ENCODE measurements at places on chromosomes 2 and 18.

- peaks cover 10% of the 10 kb centered on the region for H3K36me3 ChIP-seq
- peaks cover 3% of the 10 kb centered on the region for H3K4me1 ChIP-seq
- no peaks in the 10 kb centered on the region for H3K27me3 ChIP-seq
These were observed 15.6 kb upstream of the CEP68 start for GRCh38 chr2:65040400-65041261.

DNA sequence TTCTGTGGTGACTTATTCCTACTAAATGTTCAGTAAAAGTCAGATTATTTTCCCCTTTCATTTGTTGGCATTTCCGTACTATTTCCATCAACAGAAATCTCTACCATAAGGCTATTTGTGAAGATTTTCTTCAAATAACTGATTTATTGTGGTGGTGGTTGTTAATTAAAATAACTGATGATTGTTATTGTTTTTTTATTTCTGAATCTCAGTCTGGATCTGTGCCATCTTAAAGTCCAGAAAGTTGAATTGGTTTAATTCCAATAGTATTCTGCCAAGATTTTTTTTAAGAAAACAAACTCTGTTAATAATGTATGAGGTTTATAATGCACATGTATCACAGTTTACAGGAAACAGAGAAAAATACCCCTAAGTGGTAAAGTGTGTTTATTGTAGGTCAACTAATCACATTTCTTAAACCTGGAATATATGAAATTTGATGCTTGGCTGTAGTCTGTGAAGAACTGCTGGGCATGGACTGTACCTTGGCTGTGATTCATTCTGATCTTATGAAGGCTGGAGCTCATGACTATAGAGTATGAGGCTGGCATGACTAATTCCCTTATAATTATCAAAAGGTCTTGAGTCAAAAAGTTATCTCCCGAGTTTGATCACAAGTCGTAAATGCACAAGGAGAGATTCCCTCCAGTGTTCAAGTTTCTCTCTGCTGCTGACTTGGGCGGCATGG lies 134.2 kb upstream of the RND3 start:
- no peaks in the 10 kb centered on the region for H3K36me3 ChIP-seq
- H3K27ac ChIP-seq = no peak overlapping the region
- DNase-seq = no peak

GRCh38 chr18:68435581-68435980 lies 279.3 kb downstream of the TMX3 start:
- no peak for DNase-seq
- H3K27ac ChIP-seq = no peak overlapping the region
- no peaks in the 10 kb centered on the region for H3K27me3 ChIP-seq

- no peak for DNase-seq
- no peaks in the 10 kb centered on the region for H3K27me3 ChIP-seq
- H3K4me1 ChIP-seq = no peaks in the 10 kb centered on the region
- no peak overlapping the region for H3K4me3 ChIP-seq
These were observed 94.0 kb upstream of the SOX11 start for GRCh38 chr2:5598156-5598555.

GRCh38 chr2:211879323-211879722 lies 659.3 kb downstream of the ERBB4 start:
- no peak overlapping the region for H3K4me3 ChIP-seq
- no peaks in the 10 kb centered on the region for H3K27me3 ChIP-seq
- DNase-seq = no peak
- no peaks in the 10 kb centered on the region for H3K4me1 ChIP-seq
- H3K36me3 ChIP-seq = no peaks in the 10 kb centered on the region
- no peak overlapping the region for H3K27ac ChIP-seq

DNA sequence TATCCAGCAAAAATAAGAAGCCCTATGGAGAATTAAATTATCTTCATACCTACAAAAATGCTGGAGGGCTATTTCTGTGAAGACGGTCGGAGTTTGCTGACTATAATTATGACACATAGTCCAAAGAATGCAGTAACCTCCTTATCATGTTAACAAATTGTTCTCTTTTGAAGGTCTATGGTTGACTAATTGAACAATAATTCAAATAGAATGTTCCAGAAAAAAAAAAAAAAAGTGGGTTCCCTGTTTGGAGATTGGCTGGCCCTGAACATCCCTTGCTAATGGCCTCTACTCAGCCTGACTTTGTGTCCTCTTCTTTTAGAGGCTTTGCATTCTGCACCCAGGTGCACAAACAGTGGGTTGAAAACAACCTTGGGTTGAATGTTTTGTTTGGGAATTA lies 82.8 kb upstream of the CCBE1 start:
- peaks cover 10% of the 10 kb centered on the region for H3K27me3 ChIP-seq
- H3K4me3 ChIP-seq = no peak overlapping the region
- no peaks in the 10 kb centered on the region for H3K4me1 ChIP-seq
- DNase-seq = no peak

GRCh38 chr2:121697108-121697631 lies 39.5 kb downstream of the NIFK start:
- no peaks in the 10 kb centered on the region for H3K27me3 ChIP-seq
- H3K4me3 ChIP-seq = no peak overlapping the region

GRCh38 chr2:238939521-238940403 lies 91.9 kb downstream of the TWIST2 start:
- no peak overlapping the region for H3K27ac ChIP-seq
- no peaks in the 10 kb centered on the region for H3K36me3 ChIP-seq
- no peak for DNase-seq

GRCh38 chr2:231411831-231412617 lies 16.5 kb downstream of the B3GNT7 start:
- peaks cover 1% of the 10 kb centered on the region for H3K4me1 ChIP-seq
- H3K36me3 ChIP-seq = no peaks in the 10 kb centered on the region
- peak; percentile 58 for DNase-seq

DNA sequence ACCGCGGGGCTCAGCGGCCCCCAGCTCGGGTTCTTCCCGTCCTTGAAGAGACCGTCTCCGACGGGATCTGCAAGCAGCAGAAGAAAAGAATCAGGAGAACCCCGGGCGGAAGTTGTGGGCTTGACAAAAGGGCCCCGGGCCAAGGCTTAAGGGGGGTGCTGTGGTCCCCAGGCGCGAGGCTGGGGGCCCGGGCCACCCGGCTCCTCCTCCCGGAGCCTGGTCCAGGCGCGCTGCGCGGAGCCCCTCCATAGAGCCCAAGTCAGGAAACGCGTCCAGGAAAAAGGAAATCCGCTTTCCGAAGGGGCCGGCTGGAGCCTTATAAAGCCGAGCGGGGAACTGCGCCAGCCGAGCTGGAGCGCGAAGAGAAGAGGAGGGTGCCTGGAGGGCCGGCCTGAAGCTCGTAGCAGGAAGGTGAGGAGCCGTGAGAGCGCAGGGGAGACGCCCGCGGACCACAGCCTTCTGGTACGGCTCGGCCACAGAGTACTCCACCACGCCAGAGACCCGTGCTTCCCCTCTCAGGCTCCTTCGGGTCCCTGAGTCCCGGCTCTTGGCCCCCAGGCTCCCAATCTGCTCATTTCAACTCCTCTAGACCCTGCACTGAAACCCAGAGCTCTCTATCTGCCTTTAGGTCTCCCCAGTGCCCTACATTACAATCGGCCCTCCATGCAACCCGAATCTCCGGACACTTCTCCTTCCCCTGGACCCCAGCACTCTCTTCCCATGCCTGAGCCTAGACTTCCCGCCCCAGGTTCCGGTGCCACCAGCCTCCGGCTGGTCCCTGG lies 554 bp downstream of the FEV start:
- H3K27ac ChIP-seq = peak overlapping the region; percentile 17
- H3K4me1 ChIP-seq = peaks cover 24% of the 10 kb centered on the region
- no peak for DNase-seq
- peak overlapping the region; percentile 17 for H3K4me3 ChIP-seq
- peaks cover 8% of the 10 kb centered on the region for H3K36me3 ChIP-seq

- DNase-seq = no peak
- no peak overlapping the region for H3K4me3 ChIP-seq
- H3K27me3 ChIP-seq = no peaks in the 10 kb centered on the region
- no peaks in the 10 kb centered on the region for H3K4me1 ChIP-seq
These were observed 91.8 kb downstream of the ARHGAP28 start for GRCh38 chr18:6821356-6821755.

DNA sequence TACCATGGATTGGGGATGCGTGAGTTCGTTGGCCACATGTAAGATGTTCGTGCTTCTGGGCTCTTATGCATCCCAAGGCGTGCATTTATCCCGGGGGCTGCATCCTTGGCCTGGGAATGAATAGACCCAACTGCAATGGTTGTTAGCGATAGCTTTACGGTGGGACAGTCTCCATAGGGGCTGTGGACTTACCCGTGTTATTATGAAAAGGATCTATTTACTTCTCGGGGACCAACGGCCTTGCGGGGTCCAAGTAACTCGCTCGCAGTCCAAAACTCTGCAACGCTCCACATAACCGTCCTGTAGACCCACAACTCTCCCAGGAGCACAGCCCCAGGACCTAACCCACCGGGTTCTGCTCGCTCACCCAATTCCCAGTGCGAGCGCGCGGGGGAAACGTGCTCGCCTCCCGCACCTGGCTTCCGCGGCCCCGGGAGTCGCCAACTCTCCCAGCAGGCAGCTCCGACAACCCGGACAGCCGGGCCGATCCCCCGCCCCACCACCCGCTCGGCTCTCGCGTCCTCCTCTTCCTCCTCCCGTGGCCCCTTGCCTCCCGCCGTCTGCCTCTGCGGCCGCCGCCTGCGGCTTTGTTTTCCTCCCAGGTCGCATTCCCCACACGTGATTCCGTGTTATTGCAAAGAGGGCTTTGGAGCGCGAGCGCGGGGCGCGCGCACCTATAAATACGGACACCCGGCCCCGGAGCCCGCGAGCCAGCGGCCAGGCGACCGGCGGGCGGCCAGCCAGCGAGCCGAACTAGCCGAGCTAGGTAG lies at the start of gene CABLES1:
CABLES1 (plus strand) TSS at position 706 of the 770 bp plus-strand sequence. CDS start 278 bp downstream, outside the sequence.
- no peaks in the 10 kb centered on the region for H3K36me3 ChIP-seq
- no peak for DNase-seq
- H3K4me3 ChIP-seq = peak within 1 kb of the TSS; percentile 75
- H3K4me1 ChIP-seq = peaks cover 15% of the 10 kb centered on the region
- H3K27me3 ChIP-seq = peaks cover 60% of the 10 kb centered on the region
- no peak within 1 kb of the TSS for H3K27ac ChIP-seq

- no peak overlapping the region for H3K27ac ChIP-seq
- no peak overlapping the region for H3K4me3 ChIP-seq
- H3K36me3 ChIP-seq = no peaks in the 10 kb centered on the region
- no peak for DNase-seq
- H3K4me1 ChIP-seq = peaks cover 4% of the 10 kb centered on the region
These were observed 37.9 kb downstream of the MOGAT1 start for GRCh38 chr2:222709191-222709891.

DNA sequence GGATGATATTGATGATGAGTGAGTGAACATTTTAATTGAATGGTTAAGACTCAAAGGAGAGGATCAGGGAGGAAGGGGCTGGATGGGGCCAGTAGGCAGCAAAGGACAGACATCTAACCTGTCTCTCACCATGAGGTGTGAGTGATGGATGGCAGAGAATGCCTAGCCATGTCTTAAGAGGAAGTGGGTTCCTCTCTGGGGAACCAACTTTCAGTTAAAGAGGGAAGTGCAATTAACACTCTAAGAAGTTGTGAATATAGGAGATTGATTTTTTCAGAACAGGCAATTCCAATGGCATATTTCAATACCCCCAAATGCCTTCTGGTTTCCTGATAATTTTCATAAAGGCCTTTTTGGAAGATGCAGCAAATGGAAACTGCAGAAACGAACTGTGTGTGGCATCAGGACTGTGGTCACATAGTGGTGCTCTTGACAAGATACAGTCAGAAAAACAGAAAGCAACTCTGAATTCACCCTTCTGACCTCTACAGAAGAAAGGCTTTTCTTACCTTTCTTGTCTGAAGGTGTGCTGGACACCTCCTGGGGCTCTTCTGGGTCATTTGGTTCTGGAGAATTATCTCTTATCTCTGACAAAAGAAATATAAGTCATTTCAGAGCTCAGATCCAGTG lies 10.2 kb downstream of the SP110 start:
- H3K27me3 ChIP-seq = no peaks in the 10 kb centered on the region
- H3K4me1 ChIP-seq = peaks cover 7% of the 10 kb centered on the region
- peaks cover 2% of the 10 kb centered on the region for H3K36me3 ChIP-seq
- DNase-seq = no peak
- H3K4me3 ChIP-seq = no peak overlapping the region

DNA sequence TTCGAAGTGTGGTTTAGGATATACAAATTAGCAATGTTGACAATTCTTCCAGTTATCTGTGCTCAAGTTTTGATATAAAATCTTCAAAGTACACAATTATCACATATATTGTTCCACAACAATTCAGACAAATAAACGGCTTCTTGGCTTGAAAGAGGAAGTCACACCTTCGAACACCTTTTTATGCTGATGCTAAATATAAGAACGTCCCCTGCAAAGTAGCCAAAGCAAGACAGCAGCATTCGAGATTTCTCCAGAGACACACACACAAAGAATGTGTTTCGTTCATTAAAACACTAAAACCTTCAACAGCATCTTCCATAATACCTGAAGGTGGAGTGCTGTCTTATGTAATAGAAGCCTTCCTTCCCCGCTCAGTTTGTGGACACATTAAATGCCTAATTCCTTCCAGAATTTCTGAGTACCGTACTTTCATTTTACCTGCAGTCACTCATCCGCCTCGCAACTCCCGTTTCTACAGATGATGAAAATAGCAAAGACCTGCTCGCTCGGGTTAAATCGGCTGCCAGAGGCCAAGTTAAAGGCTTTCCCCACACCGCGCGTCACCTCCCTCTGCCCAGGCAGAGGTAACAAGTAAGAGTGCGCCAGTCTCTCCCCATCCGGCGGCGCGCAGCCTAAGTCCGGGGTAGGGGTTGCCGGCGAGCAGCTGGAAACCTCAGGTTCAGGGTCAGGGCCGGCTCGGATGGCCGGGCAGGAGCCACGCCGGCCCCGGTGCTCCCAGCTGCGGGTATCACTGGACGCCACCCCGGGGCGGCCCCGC lies 847 bp downstream of the SERPINE2 start:
- DNase-seq = no peak
- peaks cover 11% of the 10 kb centered on the region for H3K4me1 ChIP-seq
- peaks cover 84% of the 10 kb centered on the region for H3K27me3 ChIP-seq
- peak overlapping the region; percentile 68 for H3K27ac ChIP-seq

GRCh38 chr18:50218432-50219197 lies 23.7 kb upstream of the MYO5B start:
- H3K36me3 ChIP-seq = no peaks in the 10 kb centered on the region
- peaks cover 86% of the 10 kb centered on the region for H3K27me3 ChIP-seq
- H3K27ac ChIP-seq = no peak overlapping the region
- peaks cover 2% of the 10 kb centered on the region for H3K4me1 ChIP-seq

DNA sequence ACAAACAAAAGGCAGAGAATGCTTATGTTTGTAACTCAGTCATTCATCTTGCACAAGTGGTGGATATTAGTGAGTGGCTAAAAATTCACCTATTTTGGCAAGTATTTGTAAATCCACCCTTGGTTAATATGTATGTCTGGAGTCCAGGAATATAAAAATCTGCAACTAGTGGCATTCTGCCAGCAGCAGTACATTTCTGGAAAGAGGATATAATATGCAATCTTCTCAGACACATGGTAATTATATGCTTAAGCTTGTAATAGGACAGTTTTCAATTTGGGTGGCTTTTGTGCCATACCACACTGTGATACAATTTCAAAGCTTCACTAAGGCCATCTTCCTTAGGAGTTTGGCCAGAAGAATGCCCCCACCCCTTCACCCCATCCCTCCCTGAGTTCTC lies 693.3 kb downstream of the MBD2 start:
- no peak overlapping the region for H3K27ac ChIP-seq
- no peak for DNase-seq
- no peaks in the 10 kb centered on the region for H3K36me3 ChIP-seq

GRCh38 chr18:23196119-23197007 lies 61.1 kb downstream of the CABLES1 start:
- H3K36me3 ChIP-seq = no peaks in the 10 kb centered on the region
- H3K27ac ChIP-seq = no peak overlapping the region
- no peak for DNase-seq
- H3K4me3 ChIP-seq = no peak overlapping the region

Measured in effector memory CD8-positive, alpha-beta T cell (primary cell).